NCI-H1694 (cell line): ENCODE measurements at places on chromosomes 16 and 17.

GRCh38 chr16:70160821-70161220, 12.8 kb upstream of the CLEC18C start:
- DNase-seq = no peak

DNA sequence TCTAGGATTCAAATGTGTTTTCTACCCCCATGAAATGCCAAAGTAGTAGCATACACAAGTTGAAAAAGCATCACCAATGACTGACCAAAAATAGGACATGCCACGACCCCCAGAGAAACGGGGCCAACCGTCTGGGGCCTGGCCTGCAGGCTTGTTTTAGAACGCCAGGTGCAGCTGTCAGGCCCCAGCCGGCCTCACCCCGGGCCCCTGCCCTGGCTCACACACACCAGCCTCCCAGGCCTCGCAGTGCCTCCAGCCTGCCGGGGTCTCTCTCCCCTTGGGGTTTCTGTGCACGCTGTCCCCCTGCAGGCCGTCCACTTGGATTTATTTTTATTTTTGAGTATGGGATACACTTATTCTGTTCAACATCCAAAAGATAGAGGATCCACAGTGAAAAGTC, 7.9 kb downstream of the KATNB1 start:
- no peak for DNase-seq

DNA sequence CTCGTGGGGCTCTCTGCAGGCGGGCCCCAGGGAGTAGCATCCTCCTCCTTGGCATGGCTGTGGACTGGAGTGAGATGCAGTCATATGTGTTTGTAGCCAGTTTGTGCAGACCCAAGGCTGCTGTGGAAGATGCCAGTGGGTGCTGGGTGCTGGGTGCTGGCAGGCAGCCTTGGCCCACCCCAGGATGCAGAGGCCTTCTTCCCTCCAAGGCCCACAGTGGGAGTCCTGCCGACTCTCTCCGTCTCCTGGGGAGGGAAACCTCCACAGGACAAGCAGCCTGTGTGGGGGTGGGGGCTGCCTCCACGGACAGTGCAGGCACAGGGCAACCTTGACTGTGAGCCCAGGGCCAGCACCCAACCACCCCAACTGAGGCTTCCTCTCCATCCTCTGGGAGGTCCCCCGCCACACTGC, 13.8 kb upstream of the TMEM92 start:
- no peak for DNase-seq

DNA sequence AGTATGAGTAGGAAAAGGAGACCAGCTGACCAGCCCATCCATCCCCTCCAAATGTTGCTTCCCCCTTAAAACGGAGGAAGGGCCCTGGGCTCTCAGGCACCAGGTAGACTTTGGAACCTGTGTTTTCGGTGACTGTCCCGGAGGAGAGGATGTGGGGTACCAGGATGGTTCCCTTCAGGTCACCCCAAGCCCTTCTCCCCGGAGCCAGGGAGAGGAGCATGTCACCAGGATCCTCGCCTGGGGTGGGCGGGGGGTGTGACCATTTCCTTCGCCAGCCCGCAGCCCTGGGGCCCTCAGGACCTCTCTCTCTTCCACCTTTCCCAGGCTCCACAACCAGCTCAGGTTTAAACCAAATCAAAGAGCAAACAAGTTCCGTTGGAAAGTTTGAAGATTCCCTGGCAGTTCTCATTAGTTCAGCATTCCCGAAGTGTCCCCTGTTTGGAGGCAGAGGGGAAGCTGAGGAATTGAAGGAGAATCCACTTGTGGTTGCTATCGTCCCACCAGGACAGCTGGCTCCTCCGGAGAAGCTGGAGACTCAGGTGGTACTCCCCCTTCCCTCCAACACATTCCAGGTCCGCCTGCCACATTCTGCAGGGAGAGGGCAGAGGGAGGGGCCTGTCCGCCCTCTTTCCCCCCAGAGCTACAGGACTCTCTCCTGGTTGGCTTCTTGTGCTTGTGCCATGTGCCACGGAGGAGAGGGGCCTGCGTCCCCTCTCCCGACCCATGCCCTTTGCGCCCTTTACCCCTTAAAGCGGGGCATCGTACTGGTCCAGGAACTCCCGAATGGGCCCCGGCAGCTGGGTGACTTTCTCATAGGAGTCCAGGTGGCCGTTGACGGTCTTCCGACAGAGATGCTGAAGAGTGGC, 2.0 kb downstream of the SOCS3 start:
- DNase-seq = no peak
